ENCODE measurements at places on chromosomes 5 and 9. TPM values are rescaled to one million over a fixed set of nuclear protein-coding genes. Genes with fewer than 3 reads are reported as not detected.

SHC3 gene
- total RNA-seq: 49.3 TPM

CATSPER3 gene
- 0.82 TPM for total RNA-seq

ELOVL7 gene
- 4.1 TPM for total RNA-seq

ARSI gene
- total RNA-seq: 0.41 TPM

BTNL8 gene
- not detected for total RNA-seq

SLC46A2 gene
- not detected for total RNA-seq

VCAN gene
- 269 TPM for total RNA-seq

RIC1 gene
- total RNA-seq: 23.6 TPM

RFX3 gene
- 72.2 TPM for total RNA-seq

PCDHGA10 gene
- 9.8 TPM for total RNA-seq

DDX4 gene
- 0.82 TPM for total RNA-seq

GRM6 gene
- total RNA-seq: under 0.01 TPM

GLRA1 gene
- total RNA-seq: under 0.01 TPM

SPAAR gene
- total RNA-seq: 0.41 TPM

SYK gene
- 2.0 TPM for total RNA-seq

SLC36A3 gene
- total RNA-seq: not detected

FAXDC2 gene
- total RNA-seq: 2.4 TPM

PIGO gene
- 6.9 TPM for total RNA-seq

SGCD gene
- total RNA-seq: 3.3 TPM

PDCD1LG2 gene
- total RNA-seq: 0.41 TPM

INPP5E gene
- 10.2 TPM for total RNA-seq

SMIM32 gene
- 2.4 TPM for total RNA-seq

CCL21 gene
- not detected for total RNA-seq
